Uterine smooth muscle cell (primary cell): ENCODE measurements at places on chromosomes 6 and 20. TPM values are rescaled to one million over a fixed set of nuclear protein-coding genes. Genes with fewer than 3 reads are reported as not detected.

Gene ZNF391
- 1.7 and 3.0 TPM in 2 replicates for total RNA-seq

Gene PKIB
- 3.1 and 3.8 TPM in 2 replicates for total RNA-seq

Gene LHFPL5
- not detected in 2 replicates for total RNA-seq

Gene BPIFB1
- not detected in 2 replicates for total RNA-seq

Gene MTFR2
- 1.6 and 8.1 TPM in 2 replicates for total RNA-seq
